CD4-positive, alpha-beta T cell treated with Interleukin-12 subunit alpha and Interleukin-12 subunit beta, for 1 hour (primary cell): ENCODE measurements at places on chromosomes 5 and 9.
A peak's percentile ranks its signal among the peaks of the same experiment; 100 is the strongest.

- DNase-seq, result no peak
Measured at GRCh38 chr9:78365748-78366697, 69.1 kb downstream of the PSAT1 start.

- no peak for DNase-seq
Measured at GRCh38 chr9:110923601-110924000, 114.7 kb downstream of the LPAR1 start.

GRCh38 chr9:33517373-33517772 is 6.7 kb upstream of the ANKRD18B start:
- peak; percentile 25 for DNase-seq

DNA sequence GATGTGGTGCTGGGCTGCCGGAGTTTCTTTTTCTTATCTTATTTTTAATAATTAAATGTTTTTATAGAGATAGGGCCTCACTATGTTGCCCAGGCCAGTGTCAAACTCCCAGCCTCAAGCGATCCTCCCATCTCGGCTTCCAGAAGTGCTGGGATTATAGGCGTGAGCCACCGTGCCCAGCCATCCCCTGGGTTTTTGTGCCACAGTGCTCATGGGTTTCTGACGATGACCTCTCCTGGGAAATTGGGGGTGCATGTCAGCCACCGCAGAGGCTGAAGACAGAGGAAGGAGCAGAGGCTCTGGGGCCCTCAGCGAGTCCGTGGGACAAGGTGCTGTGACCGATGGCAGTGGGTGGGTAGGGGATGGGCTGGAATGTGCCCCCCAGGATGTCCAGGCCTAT is 14.4 kb downstream of the GPSM1 start:
- no peak for DNase-seq

GRCh38 chr9:21677834-21678233 is 124.6 kb upstream of the MTAP start:
- no peak for DNase-seq

DNA sequence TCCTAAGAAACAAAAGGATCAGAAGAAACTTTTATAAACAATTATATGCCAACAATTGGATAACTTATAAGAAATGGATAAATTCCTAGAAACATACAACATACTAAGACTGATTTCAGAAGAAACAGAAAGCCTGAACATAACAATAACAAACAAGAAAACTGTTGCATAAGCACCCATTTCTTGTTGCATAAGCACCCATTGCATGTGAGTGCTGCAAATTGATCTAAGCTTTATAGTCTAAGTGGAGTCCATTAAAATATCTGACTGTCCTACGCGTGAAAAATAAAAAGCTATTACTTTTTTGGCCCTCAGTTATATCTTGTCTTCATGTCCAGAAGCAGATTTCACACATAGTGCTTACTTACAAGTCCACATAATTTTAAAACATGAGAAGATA is 19.3 kb downstream of the TYRP1 start:
- no peak for DNase-seq
